ENCODE measurements at places on chromosomes 12 and 14. TPM values are rescaled to one million over a fixed set of nuclear protein-coding genes. Genes with fewer than 3 reads are reported as not detected.

DNA sequence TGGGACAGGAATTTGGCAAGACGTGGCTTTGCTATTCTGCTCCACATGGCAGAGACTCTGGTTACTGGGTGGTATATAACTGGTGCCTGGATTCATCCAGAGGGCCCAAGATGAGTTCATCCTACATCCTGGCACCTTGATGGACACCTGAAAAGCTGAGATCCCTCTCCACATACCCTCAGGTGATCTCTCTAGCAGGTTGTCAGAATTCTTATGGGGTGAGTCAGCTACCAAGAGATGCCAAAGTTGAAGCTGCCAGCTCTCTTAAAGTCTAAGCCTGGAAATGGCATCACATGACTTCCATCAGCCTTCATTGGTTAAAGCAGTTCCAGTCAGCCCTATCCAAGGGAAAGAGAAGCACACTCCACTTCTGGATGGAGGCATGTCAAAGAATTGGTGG, 300.7 kb upstream of the SEL1L start:
- no peak for DNase-seq
- no peak overlapping the region for H3K27ac ChIP-seq
- H3K36me3 ChIP-seq = no peaks in the 10 kb centered on the region
- no peaks in the 10 kb centered on the region for H3K4me1 ChIP-seq

The POTEG gene
- total RNA-seq = not detected

The KRT75 gene
- not detected for total RNA-seq

The RPGRIP1 gene
- not detected for total RNA-seq

DNA sequence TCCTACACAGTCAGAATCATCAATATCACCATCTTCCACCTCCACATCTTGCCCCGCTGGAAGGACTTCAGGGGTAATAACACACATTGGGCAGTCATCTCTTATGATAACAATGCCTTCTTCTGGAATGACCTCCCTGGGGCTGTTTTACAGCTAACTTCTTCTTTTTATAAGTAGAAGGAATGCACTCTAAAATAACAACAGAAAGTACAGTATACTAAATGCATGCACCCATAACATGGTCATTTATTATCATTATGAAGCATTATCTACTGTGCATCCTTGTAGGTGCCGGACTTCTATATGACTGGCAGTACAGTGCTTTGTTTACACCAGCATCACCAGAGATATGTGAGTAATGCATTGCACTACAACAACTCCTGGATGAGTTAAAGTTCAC, 19.0 kb upstream of the NUAK1 start:
- no peaks in the 10 kb centered on the region for H3K36me3 ChIP-seq
- DNase-seq = no peak
- H3K27ac ChIP-seq = no peak overlapping the region
- no peaks in the 10 kb centered on the region for H3K27me3 ChIP-seq
- H3K4me1 ChIP-seq = no peaks in the 10 kb centered on the region
- no peak overlapping the region for H3K4me3 ChIP-seq

DNA sequence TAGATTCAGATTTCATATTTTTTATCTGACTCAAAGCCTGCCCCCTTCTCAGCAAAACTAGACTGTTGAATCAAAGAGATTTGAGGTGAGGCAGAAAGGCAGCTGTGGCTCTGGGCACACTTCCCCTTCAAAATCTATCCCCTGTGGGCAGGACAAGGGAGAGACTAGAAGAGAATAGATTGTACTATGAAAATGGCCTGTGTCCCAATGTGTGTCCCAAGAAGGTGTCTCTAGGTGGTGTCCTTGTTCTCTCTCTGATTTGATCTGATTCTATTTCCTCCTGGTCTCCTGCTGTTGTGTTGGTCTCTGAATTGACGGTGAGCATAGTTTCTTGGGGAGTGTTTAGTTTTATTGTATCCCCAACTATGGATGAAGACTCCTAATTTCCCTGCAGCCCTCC, 565.8 kb upstream of the ATP2B1 start:
- H3K4me1 ChIP-seq = no peaks in the 10 kb centered on the region
- no peaks in the 10 kb centered on the region for H3K36me3 ChIP-seq
- no peak overlapping the region for H3K4me3 ChIP-seq
- no peak for DNase-seq
- H3K27ac ChIP-seq = no peak overlapping the region

GRCh38 chr12:100249941-100250340, 16.9 kb downstream of the DEPDC4 start:
- H3K36me3 ChIP-seq = no peaks in the 10 kb centered on the region
- no peaks in the 10 kb centered on the region for H3K4me1 ChIP-seq
- H3K27ac ChIP-seq = no peak overlapping the region
- DNase-seq = no peak
- no peak overlapping the region for H3K4me3 ChIP-seq

DNA sequence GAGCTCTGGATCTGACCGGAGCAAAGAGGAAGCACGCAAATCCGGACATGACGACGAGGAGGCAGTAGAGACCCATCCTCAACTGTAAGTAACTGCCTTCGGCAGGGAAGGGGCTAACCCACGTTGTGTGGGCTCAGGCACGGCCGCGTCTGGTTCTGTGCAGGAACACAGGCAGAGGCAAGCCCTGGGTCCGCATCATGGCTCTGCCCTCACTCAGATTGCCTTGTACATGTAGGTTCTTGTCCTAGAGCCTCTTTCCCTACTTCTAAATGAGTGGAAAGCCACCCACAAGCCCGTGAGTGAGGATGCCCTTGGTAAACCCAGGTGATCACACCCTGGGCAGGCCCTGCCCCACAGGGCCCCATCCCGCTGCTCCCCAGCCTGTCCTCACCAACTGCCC, 8.9 kb upstream of the RPLP0 start:
- no peaks in the 10 kb centered on the region for H3K4me1 ChIP-seq
- H3K4me3 ChIP-seq = no peak overlapping the region
- no peaks in the 10 kb centered on the region for H3K27me3 ChIP-seq
- DNase-seq = no peak
- no peak overlapping the region for H3K27ac ChIP-seq
- peaks cover 23% of the 10 kb centered on the region for H3K36me3 ChIP-seq

DNA sequence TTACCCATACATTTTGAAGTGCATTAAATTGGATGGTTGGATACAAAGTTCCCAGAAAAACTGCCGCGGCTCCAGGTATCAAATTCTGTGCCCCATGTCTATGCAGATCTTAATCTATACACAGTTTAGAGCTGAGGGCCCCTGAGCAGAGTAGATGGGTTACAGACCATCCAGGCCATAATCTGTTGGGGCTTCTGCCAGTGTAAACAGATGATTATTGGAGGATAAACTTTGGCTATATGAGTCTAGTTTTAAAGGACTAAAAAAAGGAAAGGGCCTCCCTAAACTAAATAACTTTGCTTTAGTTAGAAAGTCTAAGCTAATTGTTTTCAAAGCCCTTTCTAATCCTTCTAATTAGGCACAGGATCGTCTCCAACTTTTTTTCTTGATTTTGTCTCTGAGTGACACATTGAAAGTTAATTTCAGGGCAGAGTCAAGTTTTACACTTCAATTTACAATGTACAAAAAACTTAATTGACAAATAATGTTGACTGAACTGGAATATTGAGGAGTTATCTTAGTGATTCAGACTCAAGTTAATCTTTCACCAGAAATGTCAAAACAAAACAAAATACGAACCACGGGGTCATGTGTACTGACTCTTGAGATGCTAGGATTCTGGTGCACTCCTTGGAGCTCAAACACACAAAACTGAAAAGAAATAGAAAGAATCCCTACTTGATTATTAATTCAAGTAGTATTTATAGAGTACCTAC, 133.9 kb upstream of the SCAF11 start:
- no peak overlapping the region for H3K27ac ChIP-seq
- no peaks in the 10 kb centered on the region for H3K27me3 ChIP-seq
- H3K4me3 ChIP-seq = no peak overlapping the region
- no peak for DNase-seq
- H3K4me1 ChIP-seq = peaks cover 3% of the 10 kb centered on the region

DNA sequence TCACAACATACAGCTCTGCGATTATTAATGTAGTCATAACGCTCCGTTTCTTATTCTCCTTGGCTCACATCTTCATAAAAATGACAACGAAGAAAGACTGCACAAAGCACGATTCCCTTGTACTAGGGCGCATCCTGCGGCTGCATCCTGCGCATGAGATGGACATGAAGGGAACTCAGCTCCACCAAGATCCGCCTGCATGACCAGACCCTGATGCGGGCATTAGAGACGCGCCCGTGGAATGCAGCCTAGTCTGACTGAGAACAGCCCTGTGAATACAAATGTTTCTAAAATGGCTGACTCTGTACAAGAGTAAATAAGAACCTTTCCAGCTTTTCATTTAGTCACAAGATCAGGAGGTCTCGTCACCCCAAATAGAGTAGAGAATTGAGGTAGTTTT, 422.2 kb downstream of the NOVA1 start:
- no peaks in the 10 kb centered on the region for H3K36me3 ChIP-seq
- H3K27me3 ChIP-seq = no peaks in the 10 kb centered on the region
- no peak for DNase-seq
- H3K4me3 ChIP-seq = no peak overlapping the region

Data from CD8-positive, alpha-beta memory T cell (primary cell).